ENCODE measurements at places on chromosomes 12 and 14. TPM values are rescaled to one million over a fixed set of nuclear protein-coding genes. Genes with fewer than 3 reads are reported as not detected.

KRT5 gene
- total RNA-seq = not detected

MLH3 gene
- total RNA-seq = 11.1 TPM

OS9 gene
- total RNA-seq = 134 TPM

PLCZ1 gene
- total RNA-seq = not detected

PPP1R36 gene
- not detected for total RNA-seq

MIPOL1 gene
- 8.4 TPM for total RNA-seq

FAM90A1 gene
- total RNA-seq = not detected

PRB2 gene
- not detected for total RNA-seq

CCDC38 gene
- total RNA-seq = not detected

DPPA3 gene
- not detected for total RNA-seq

CLEC2A gene
- not detected for total RNA-seq

NR1H4 gene
- total RNA-seq = not detected

FOXN4 gene
- total RNA-seq = 0.78 TPM

MYO1H gene
- total RNA-seq = not detected

IKZF4 gene
- 4.4 TPM for total RNA-seq

DNAI7 gene
- total RNA-seq = 0.37 TPM

CIDEB gene
- not detected for total RNA-seq

BRMS1L gene
- total RNA-seq = 24.4 TPM

TOGARAM1 gene
- 4.4 TPM for total RNA-seq

PLBD1 gene
- total RNA-seq = not detected

KIAA0586 gene
- 13.8 TPM for total RNA-seq

KRT6B gene
- not detected for total RNA-seq

CATSPERB gene
- not detected for total RNA-seq

DENR gene
- 23.4 TPM for total RNA-seq

CMTM5 gene
- not detected for total RNA-seq

CSRP2 gene
- total RNA-seq = 57.5 TPM
